ENCODE measurements at places on chromosomes 5 and 9.

- DNase-seq, result no peak
Observed at GRCh38 chr5:151864061-151864748, 60.4 kb downstream of the GLRA1 start.

DNA sequence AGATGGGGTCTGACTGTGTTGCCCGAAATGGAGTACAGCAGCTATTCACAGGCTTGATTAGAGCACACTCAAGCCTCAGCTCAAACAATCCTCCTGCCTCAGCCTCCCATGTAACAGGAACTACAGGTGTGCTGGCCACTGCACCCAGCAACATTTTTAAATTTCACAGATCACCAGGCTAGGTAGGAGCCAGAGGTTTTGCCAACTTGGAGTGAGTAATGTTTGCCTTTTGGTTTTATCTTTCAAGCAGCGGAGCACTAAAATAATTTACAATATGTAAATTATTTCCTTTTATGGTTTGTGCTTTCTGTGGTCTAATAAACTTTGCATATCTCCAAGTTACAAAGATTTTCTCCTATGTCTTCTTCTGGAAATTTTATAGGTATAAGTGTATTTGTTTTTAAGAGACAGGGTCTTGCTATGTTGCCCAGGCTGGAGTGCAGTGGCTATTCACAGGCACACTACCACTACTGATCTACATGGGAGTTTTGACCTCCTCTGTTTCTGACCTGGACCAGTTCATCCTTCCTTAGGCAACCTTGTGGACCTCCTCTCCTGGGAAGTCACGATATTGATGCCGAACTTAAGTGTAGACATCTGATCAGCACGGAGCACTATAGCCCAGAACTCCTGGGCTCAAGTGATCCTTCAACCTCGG, 67.2 kb upstream of the SUSD1 start:
- DNase-seq, result no peak

DNA sequence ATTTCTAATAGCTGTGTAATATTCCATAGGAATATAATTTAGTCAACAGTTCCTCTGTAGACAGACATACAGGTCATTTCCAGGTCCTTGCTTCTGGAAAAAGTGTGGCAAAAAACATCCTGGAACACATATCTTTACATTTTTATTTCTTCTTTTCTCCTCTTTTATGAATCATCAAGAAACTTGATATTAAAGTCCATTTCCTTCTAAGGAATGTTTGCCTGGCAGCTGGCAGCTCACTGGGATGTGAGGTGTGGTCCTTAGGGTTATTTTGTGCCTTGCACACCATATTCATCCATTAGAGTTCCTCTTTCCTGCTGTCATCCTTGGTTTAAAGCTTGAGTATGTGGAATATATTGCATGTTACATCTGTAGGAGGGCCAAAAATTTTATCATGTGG, 122.0 kb downstream of the GALNT10 start:
- no peak for DNase-seq

DNA sequence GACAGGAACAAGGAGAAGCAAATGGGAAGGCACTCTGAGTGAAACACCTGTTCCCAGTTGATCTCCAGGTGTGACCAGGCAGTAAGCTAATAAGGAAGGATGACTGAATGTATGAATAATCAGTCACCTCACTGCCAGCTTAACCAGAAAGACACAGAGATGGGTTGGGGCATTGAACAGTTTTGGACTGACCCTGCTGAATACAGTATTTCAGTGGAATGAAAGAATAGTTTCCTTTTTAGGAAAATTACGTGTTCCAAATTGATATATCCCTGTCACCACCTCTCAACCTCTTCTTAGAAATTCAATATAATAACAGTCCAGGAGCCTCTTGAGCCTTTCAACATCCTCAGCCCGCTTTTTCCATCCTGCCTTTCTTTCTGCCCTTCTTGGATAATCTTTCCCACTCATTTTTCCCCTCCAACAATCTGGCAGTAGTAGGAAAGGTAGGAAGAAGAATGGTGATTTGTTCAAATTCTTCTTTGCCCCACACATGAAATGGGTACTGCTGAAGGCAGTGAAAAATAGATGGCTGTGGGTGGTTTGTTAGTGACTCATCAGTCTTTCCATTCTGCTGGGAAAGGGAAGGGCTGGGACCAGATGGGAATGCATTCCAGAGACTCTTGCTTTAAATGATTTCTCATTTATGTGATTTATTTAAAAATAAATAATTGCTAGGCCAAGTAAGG, 117.9 kb downstream of the ZSWIM6 start:
- DNase-seq, result no peak

DNA sequence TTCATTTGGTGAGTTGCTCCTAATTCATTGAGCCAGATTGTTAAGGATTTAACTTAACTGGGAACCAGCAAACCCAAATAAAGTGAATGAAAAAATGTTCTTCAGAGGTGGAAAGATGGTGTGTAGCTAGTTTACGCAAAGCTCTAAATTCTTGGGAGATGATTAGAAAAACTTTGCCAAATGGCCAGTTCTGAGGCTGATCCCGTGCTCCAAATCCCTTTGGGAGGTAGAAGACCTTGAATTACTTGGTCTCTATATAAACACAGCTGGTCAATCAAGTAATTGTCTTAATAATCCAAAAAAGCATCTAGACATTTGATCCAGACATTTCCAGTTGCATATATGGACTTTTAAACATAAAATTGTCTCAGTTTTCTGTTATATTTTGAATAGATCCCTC, 11.4 kb downstream of the ACTL7B start:
- no peak for DNase-seq

- DNase-seq, result no peak
Observed at GRCh38 chr5:157983906-157984551, 125.1 kb upstream of the CLINT1 start.

- no peak for DNase-seq
Observed at GRCh38 chr5:35186749-35187148, 43.5 kb downstream of the PRLR start.

DNA sequence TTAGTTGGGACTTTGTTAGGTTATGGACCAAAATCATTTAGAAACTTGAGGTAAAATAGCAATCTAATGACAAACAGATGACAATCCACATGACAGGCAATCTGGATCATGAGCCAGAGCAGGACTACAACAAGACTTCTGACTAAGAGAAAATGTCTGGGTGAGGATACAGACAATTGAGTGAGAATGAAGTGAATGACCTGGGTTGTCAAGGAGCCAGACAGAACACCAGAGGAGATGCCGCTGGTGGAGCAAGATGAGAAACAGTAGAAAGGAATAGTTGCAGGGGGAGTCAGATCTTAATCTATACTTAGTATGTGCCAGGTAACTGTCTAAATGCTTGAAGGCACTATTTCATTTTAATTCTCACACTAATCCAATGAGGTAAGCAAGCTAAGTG, 277.8 kb downstream of the PRELID2 start:
- no peak for DNase-seq

DNA sequence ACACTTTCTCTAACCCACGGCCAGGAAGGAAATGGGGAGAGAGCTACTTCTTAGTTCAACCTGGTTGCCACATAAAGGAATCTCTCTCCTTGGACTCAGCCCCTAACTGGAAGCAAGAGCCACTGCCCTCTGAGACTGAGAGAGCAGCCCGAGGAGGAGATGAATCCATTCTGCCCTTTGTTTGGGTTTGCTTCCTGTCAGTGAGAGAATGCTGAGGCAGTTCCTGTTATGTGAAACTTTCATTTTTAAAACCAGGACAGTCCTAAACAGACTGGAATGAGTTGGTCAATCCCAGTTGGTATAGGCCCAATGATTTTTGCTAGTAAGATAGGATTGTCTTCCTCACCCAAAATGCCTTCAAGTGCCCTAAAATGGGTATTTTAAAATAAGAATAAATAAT, 205.1 kb downstream of the NTRK2 start:
- no peak for DNase-seq

DNA sequence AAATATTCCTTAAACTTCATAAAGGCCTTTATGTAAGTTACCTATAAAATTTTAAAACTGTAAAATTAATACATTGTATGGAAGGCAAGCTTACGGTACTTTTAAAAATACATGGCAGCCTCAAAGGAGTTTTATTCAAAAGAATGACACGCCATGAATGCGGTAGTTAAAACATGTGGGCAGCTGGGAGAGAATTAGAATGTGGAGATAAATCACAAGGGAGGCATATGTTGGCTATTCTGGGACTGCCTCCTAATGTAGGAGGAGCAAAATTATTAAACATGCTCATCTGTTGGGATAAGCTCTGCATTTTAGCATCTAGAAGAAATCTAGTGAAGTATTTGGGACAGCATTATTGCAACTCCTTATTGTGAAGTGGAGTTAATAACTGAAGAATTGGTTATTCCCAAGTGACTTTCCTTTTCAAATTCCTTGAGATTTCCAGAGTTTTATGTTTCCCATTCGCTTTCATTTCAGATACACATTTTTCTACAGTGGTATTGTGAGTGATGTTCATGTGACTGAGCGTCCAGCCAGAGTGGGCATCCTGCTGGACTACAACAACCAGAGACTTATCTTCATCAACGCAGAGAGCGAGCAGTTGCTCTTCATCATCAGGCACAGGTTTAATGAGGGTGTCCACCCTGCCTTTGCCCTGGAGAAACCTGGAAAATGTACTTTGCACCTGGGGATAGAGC, 109.4 kb downstream of the CMYA5 start:
- DNase-seq, result no peak

DNA sequence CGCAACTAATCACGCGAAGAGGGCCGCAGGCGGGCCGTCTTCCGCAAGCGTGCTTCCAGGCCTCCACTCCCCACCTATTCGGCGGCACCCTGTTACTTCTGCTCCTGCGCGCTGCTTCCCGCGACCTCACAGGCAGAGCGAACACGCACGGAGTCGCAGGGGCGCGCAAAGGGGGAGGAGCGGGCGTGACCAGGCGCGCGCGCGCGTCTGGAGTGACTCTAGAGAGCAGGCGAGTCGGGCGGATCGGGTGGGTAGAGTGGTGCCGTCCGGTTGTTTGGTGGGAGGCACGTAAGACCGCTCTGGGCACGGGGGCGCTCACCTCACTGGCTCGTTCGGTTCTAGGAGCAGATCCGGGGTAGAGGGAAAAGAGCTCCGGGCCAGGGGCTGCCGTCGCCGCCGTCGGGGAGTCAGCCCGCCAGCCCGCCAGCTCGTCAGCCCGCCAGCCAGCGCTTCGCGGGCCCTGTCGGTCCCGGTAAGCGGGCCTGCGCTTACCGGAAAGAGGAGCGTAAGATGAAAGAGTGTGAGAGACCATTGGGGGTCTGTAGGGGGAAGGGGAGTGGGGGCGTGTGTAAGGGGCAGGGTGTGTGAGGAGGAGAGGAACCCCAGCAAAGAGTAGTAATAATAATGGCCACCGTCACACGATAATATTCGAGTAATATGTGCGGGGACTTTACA, at the start of gene CNOT8:
Gene CNOT8, plus strand, starts transcription at position 331 of the 675 bp plus-strand sequence. CDS start 4,652 bp downstream, outside the sequence.
- peak; percentile 99 for DNase-seq

GRCh38 chr5:163571744-163572143, 66.3 kb downstream of the MAT2B start:
- DNase-seq, result no peak

DNA sequence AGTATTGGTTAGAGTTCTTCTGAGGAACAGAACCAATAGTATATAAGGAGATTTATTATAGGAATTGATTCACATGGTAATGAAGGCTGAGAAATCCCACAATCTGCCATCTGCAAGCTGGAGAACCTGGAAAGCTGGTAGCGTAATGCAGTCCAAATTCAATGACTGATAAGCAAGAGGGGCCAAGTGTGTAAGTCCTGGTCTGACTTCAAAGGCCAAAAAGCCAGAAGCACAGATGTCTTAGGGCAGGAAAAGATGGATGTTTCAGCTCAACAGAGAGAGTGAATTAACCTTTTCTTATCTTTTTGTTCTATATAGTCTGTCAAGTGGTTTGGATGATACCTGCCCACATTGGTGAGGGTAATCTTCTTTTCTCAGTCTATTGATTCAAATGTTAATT, 146.4 kb downstream of the FGF10 start:
- DNase-seq, result no peak

DNA sequence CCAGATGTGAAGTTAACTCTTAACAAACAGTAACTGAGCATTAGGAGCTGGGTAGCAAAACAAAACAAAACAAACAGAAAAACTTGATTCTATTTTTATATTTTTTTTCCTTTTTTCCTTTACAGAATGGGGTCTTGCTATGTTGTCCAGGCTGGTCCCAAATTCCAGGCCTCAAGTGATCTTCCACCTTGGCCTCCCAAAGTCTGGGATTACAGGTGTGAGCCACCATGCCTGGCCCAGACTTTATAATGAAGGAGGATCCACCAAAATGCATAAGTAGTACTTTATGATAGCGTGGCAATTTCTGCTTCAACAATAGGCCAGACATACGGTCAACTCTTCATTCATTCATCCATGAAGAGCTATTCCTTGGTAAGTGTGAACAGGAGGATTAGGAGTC, 5.9 kb upstream of the IQGAP2 start:
- no peak for DNase-seq

DNA sequence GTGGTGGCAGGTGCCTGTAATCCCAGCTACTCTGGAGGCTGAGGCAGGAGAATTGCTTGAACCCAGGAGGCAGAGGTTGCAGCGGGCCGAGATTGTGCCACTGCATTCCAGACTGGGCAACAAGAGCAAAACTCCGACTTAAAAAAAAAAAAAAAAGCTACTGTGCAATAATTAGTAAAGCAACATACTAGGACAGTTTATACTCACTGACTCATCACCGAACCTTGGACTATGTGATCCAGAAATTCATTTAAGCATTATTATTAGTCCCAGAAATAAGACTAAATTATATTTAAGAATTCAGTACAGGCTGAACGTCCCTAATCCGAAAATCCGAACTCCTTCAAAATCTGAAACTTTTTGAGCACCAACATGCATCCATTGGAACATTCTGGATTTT, 37.8 kb downstream of the GOLPH3 start:
- DNase-seq, result no peak

- no peak for DNase-seq
Observed at GRCh38 chr9:37939575-37940095, 35.7 kb upstream of the SLC25A51 start.

- DNase-seq, result no peak
Observed at GRCh38 chr5:118253225-118254061, 734.9 kb downstream of the DTWD2 start.

DNA sequence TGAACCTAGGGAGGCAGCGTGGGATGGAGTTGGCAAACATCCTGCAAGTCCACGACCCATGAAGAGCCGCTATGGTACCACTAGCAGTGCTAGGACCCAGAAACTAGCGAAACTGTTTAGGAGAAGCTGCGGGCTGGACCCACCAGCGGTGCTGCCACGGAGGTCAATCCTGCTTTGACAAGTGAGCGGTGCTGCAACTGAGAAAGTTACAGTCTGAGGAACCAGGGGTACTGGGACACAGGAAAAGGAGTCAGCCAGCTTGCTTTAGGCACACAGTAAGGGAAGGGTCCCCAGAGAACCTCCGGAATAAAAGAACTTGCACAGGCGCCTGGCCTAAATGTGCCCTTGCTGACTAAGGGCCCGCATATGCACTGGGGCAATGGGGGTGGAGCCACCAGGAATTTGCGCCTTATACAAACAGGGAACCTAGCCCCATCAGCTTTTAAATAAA, 23.6 kb upstream of the ANXA2R start:
- DNase-seq, result peak; percentile 25

DNA sequence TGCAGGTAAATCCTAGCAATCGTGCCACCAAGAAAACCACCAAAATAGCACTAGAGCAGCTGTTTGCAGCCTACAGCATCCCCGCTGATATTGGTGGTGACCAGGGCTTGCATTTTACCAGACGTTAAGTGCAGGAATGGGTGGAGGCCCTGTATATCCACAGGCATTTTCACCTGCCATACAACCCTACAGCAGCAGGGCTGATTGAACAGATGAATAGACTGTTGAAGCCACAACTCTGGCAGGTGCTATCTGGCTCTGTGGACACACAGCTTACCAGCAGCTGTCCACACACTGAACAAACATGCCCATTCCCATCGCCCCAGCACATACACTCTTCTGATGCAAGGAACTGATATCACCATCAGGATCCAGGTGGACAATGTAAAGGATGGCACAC, 154.5 kb upstream of the APC start:
- DNase-seq, result no peak

GRCh38 chr9:94792511-94792910, 66.0 kb downstream of the AOPEP start:
- DNase-seq, result no peak

Measured in B cell (primary cell).